ENCODE measurements at places on chromosomes 1 and 21.

DNA sequence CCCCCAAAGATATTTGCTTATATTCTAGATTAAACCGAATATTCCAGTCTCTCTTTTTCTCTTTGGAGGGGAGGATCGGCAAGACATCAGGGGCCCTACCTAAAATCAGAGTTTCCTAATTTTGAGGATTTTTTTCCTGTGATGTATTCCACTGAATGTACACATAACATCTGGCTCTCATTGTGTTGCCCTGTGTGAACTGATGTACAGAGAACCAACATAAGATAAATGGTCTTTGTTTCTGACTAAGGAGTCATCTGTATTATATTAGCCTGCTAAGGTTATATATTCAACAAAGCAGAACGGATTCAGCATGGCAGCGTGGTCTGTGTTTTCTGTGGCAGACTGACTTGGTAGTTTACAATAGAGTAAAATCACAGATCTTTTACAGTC lies 114.8 kb upstream of the NCAM2 start:
- no peak for DNase-seq

GRCh38 chr1:156465747-156466365 lies 34.7 kb downstream of the MEF2D start:
- no peak for DNase-seq

GRCh38 chr21:45990049-45990711 lies 8.6 kb downstream of the COL6A1 start:
- DNase-seq = no peak

GRCh38 chr1:20660363-20660762 lies 806 bp downstream of the DDOST start:
- no peak for DNase-seq

DNA sequence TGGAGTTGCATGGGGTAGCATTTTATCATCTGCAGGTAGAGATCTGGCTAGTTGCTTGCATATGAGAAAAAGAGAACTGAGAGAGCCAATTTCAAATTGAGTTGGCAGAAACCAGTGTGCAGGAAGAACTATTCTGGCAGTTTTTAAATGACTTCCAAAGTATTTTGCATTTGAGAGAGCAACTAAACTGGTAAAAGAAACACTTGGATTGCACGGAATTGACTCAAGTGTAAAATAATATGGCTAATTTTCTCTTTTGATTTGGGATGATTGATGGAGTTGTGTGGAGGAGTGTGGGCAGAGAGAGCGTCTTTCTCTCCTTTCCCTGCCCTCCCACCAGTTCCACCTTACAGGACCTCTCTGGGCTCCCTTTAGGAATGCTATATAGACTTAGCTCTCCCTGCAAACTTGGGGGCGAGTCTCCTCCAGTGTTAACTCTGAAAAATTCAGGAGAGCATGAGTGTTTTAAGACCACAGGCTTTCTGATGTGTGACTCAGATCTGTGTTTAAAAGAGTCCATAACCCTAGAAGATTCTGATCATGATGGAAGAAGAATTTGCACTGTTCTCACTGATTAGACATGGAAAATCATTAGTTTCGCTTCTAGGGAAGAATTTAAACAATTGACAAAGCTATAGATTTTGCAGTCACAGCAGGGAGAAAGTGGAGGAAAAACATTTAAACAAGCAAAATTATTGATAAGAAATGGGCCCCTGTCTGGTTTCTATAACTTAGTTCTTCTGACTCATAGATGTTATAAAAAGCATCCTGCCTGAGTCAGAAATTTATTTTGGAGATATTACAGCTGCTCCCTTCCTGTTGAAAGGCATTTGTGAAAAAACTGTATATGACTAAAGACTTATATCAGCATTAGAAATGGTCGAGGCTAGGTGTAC lies 24.9 kb upstream of the CTBS start:
- DNase-seq = no peak

DNA sequence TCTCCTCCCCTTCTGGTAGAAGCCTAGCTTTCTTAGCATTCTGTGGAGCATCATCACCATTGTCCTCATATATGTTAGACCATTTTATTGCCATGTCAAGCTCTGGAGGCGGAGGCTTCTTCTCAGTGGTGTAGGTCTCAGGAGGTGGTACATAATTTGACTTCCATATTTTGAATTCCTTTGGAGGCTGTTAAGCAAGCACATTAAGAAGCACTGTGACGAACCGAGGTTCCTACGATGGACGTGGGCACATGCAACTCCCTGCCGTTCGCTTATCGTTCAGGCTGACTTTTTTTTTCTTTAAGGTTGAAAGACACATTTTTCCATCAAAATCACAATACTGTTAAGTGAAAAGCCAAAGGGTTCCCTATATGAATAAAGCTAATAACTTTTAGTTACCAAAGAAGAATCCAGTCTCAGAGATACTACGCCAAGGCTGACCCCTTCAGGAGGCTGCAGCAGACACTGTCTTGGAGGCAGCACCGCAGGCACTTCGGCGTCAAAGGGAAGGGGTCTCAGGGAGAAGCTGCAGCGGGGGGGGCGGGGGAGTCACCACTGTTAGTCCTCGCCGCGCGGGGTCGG lies 835 bp downstream of the C1orf52 start:
- DNase-seq = no peak

GRCh38 chr1:205777994-205778393 lies 2.7 kb upstream of the RAB29 start:
- DNase-seq = no peak

DNA sequence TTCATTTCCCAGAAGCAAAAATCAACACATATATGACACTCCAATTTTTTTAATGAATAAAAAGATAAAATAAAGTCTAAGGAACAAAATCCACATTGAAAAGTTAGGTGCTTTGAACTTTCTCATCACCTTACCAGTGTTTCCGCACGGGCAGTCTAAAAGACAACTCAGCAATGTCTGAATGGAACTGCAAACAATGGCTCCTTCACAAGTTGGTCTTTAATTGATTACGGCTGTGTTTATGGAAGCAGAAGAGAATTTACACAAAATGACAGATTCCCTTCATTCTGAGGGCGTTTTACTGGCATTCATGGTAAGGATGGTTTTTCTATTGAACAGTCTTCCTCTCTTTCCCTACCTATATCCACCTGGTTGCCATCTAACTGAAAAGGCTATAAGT lies 65.0 kb upstream of the RNPC3 start:
- no peak for DNase-seq

All from cerebellar nuclear complex (tissue), 1 donor.